ENCODE measurements at places on chromosomes 2 and 18. TPM values are rescaled to one million over a fixed set of nuclear protein-coding genes. Genes with fewer than 3 reads are reported as not detected.

GRCh38 chr2:1891147-1891546 is 146.8 kb upstream of the PXDN start:
- DNase-seq, result no peak

GRCh38 chr18:55102501-55102900 is 143.2 kb upstream of the CCDC68 start:
- no peak for DNase-seq

- DNase-seq, result no peak
Observed at GRCh38 chr18:48813833-48814489, 136.8 kb downstream of the SMAD7 start.

- peak; percentile 62 for DNase-seq
Observed at GRCh38 chr18:11887328-11888128, 20.6 kb downstream of the MPPE1 start.

- DNase-seq, result no peak
Observed at GRCh38 chr18:2878656-2879330, 32.0 kb downstream of the EMILIN2 start.

- DNase-seq, result peak; percentile 16
Observed at GRCh38 chr18:80196528-80197320, 50.6 kb downstream of the PARD6G start.

DNA sequence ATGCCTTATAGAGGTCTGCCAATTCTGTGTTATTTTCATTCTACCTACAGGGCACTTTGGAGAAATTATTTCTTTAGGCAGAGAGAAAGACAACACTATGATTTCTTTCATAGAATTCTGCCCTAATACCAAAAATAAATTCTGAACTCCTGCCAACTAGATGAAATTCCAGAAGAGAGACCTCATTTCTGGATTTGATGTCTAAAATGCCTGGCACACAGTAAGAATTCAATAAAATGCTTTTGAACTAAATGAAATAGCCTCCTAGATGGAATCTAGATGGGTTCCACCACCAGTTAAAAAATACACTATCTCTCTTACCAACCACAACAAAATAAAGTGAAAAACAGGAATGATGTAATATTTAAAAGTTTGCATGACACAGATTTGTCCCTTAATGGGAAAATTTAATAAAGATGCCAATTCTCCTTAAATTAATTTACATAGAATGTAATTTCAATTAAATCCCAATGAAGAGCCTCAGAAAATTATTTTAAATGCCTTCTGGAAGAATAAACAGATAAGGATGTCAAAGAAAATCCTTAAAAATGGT is 75.0 kb downstream of the OSBPL1A start:
- DNase-seq, result peak; percentile 26

- no peak for DNase-seq
Observed at GRCh38 chr2:23159746-23160405, 225.1 kb upstream of the KLHL29 start.

DNA sequence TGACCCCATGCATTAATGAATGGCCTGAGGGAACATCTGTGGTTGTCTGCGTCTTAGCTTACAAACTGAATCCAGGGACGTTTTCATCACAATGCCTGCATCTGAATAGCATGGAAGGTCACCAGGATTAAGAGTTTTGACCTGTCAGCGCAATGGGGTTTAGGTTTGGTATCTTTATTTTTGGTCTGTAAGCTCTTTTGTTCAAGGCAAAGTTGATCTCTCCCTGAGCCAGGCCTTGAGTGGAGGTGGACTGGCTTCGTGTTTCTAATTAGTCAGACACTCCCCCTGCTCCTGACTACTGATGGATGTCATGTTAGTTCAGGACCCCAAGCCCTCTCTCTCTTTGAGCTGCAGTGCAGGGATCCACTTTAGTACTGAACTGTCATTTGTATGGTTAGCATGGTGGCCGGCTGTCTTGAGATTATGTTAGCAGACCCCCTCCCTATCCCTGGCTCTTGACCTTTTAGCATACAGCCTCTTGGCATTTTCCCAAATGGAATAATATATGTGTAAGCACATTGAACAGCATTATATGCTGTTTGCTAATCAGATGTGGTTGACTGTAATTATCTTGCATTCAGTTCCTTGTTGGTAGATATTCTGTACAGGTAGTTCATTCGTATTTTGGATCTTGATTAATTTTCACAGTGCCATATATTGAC is 59.2 kb downstream of the LYPD6 start:
- DNase-seq, result peak; percentile 54

The C2orf74 gene
- 13.0 TPM for total RNA-seq

GRCh38 chr2:40371525-40372282 is 80.2 kb downstream of the SLC8A1 start:
- peak; percentile 82 for DNase-seq

The SLC9A4 gene
- total RNA-seq, result not detected

The CAPN14 gene
- 1.0 TPM for total RNA-seq

The SH3RF3 gene
- total RNA-seq, result 1.9 TPM

- no peak for DNase-seq
Observed at GRCh38 chr18:10743766-10744165, 217.9 kb downstream of the NAPG start.

The UGT1A5 gene
- total RNA-seq, result not detected

The SAG gene
- not detected for total RNA-seq

DNA sequence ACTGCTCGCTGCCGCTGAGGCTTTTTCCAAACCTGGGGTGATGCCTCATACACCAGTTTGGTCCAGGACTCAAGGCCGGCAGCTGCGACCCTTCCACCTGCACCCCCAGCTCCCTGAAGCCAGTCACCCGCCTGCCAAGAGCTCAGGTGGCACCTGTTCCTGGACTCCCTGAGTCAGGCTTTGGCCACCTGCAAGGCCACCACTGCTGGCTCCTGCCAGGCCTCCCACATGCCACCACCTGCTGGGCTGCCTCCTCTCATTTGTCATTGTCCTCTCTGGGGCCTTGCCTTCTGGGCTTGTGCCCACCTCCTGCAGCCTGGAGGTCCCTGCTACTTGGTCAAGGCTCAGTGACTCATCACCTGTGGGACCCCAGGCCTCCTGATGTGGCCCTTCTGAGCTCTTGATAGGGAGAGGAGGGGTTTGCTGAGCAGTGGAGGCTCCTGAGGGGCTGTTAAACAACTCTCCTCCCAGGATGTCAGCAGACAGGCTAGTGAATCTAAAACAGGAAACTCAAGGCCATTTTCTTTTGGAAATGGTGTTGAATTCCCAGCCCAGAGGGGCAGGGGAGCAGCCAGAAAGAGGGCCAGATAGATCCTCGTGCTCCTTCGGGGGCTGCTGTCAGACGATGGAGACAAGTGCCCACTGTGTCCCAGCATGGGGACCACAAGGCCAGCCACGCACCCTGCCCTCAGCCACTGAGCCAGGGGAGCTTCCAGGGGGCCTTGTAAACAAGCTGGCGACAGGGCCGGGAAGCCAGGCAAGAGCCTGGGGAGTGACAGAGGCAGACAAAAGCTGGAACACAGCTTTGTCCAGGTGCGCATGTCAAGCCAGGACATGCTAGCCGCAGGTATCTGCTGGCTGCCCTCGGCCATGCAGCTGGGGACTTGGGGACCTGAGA is 416.8 kb downstream of the LRATD1 start:
- DNase-seq, result no peak

GRCh38 chr2:219404291-219404910 is 13.8 kb upstream of the DES start:
- DNase-seq, result no peak

DNA sequence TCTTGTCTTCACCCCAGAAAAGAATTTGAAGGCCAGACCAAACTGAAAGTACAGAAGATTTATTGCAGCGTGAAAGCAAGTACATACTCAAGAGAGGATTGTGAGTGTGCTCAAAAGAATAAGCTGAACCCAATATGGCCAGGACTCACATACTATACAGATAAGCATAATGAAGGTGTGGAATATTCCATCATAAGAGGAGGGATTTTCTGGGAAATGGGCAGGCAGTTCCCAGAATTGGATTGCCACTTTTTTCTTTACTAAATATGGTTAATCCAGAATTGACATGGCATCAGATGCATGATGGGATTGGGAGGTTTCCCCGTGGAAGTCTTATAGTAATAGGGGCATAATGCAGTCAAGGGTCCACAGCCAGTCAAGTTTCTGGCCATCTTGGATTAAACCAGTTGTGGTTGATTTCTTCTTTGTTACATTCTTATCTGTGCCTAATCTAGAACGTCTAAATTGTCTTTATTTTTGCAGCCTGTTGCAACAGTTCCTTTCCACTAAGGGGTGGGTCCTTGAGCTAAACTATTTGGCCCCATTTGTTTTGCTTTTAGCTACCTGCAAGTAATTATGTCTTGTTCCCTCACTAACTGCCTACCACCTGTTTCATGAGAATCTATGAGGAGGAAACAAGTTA is 9.0 kb downstream of the SP140L start:
- no peak for DNase-seq

DNA sequence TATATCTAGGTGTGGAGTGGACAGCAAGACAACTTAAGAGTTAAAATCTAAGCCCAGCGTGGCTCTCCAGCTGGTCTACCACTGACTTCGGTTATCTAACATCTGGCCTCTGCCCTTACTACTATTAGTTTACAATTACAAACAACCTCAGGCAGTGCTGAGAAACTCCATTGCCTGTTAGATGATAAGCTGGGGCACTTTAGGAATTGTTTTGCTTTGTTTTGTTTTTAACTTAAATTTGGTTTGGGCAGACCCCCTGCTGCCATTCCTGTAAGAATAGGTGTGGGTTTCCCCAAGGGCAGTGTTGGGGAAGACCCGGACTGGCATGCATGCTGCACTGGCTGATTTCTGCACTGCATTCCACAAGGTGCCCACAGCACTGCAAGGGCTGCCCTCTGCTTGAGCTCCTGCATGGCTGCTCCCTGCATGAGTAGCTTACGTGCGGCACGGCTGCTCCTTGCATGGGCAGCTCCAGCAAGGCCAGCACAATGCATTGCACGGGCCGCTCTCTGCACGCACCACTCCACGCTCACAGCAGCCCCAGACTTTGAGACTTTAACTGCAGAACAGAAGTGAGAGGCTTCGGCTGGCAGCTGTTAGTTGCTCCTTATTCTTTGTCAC is 74.2 kb upstream of the SERTAD2 start:
- DNase-seq, result peak; percentile 33

- DNase-seq, result peak; percentile 20
Observed at GRCh38 chr2:175309799-175310198, 128.3 kb upstream of the ATP5MC3 start.

DNA sequence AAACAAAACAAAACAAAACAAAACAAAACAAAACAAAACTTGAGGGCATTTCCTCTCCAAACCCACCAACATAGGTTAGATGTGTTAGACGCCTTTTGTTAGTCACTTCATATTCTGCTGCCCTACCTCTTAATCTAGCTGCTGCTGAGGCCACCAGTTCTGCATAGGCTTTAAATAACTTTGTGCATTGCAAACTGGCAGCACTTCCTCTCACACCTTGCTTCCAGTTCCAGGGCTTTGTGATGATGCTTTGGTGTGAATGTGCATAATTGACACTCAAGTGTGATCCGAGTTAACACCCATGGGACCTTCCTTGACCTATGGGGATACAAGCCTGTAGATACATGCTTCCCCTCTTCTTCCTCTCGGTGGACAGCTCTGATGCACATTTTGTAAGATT is 2.3 kb upstream of the SERPINB11 start:
- peak; percentile 27 for DNase-seq

DNA sequence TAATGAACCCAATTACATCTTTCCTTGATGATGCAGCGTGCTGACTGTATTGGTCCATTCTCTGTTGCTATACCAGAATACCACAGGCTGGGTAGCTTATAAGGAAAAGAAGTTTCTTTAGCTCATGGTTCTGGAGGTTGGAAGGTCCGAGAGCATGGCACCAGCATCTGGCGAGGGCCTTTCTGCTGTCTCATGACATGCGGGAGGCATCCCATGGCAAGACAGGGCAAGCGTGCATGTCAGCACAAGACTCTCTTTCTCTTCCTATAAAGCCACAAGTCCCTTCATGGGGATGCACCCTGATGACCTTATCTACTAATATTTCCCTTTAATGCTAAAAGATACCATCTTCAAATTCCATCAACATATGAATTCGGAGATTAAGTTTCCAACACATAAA is 122.8 kb upstream of the FHL2 start:
- DNase-seq, result no peak

DNA sequence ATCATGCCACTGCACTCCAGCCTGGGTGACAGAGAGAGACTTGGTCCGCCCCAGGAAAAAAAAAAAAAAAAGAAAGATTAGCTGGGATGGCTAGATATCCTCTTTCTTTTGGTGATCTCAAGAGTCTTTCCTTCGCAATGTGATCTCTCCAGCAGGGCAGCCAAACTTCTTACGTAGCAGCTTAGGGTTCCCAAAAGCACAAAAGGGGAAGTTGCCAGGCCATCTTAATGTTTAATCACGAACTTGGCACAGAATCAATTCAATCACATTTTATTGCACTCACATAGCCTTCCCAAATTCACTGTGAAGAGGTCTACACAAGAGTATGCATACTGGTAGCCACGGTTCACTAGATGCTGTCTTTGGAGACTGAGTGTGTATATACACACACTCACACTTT is 53.1 kb downstream of the VIL1 start:
- DNase-seq, result no peak

- no peak for DNase-seq
Observed at GRCh38 chr2:241538838-241539615, 19.5 kb upstream of the BOK start.
